ENCODE measurements at places on chromosomes 16 and 17.
A peak's percentile ranks its signal among the peaks of the same experiment; 100 is the strongest.

DNA sequence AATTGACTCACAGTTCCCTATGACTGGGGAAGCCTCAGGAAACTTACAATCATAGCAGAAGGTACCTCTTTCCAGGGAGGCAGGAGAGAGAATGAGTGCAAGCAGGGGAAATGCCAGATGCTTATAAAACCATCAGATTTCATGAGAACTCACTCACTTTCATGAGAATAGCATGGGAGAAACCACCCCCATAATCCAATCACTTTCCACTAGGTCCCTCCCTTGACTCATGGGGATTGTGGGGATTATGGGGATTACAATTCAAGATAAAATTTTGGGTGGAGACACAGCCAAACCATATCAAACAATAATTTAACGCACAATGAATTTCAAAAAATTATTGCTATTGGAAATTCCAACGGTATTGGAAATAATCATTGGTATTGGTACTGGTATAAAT, 15.1 kb downstream of the ABCA9 start:
- ATAC-seq, result no peak

GRCh38 chr16:67397812-67398545, 4.7 kb upstream of the TPPP3 start:
- ATAC-seq, result no peak

DNA sequence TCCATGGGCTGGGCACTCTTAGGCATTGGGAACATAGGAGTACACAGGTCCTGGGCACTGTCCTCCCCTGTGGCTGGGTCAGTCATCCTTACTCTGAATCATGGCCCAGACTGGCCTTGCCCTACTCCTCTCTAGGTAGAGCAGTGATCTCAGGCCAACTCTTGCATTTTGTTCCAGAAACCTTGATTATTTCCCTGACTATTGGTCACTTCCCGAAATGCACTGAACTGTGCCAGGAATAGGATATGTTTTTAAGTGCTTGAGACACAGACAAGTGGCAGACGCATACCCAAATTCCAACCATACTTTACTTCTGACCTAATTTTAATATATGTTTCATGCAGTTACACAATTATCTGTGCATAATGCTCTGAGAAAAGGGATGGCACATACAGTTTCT, 10.3 kb downstream of the KRABD2 start:
- no peak for ATAC-seq

- no peak for ATAC-seq
Measured at GRCh38 chr17:56373981-56374833, 219.3 kb upstream of the NOG start.

GRCh38 chr17:38959508-38959907, 7.7 kb downstream of the FBXO47 start:
- no peak for ATAC-seq

- ATAC-seq, result no peak
Measured at GRCh38 chr16:65663774-65664173, 541.9 kb upstream of the CDH11 start.

GRCh38 chr17:17467016-17467415, 9.8 kb upstream of the MED9 start:
- ATAC-seq, result no peak

DNA sequence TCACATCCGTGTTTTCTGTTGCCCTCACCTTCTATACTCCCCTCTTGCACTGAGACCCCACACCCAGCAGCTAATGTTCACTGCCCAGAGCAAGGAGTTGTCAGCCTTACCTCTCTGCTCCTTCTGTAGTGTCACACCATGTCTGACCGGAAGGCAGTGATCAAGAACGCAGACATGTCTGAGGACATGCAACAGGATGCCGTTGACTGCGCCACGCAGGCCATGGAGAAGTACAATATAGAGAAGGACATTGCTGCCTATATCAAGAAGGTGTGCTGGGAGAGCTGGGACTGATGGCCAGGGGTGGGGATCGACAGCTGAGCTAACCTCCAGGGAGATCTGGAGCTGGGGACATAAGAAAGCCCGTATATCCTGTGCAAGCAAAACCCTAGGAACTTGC, 3.7 kb downstream of the DYNLL2 start:
- ATAC-seq, result no peak

- no peak for ATAC-seq
Measured at GRCh38 chr17:2453325-2453724, 52.5 kb upstream of the MNT start.

DNA sequence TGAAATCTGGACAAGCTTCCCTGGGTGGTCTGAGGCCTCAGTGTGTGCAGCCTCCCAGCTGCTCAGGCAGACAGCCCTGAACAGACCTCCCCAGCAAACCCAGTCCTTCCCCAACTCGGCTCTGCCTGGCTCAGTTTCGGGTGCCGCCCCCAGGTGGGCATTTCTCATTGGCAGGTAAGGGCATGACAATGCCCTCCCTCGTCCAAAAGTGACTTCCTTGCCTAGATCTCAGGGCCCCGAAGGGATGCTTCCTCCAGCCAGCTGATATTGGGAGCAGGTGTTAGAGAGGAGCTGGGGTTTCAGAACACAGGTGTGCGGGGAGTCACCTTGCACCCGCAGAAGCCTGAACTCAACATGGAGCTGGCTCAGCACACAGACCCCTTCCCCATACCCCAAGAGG, 3.8 kb upstream of the PPL start:
- ATAC-seq, result no peak

- ATAC-seq, result peak; percentile 73
Measured at GRCh38 chr17:10172241-10172741, 26.1 kb downstream of the GAS7 start.

- peak; percentile 44 for ATAC-seq
Measured at GRCh38 chr16:83118365-83118764, 491.6 kb downstream of the CDH13 start.

- ATAC-seq, result no peak
Measured at GRCh38 chr17:42288803-42289610, 709 bp downstream of the STAT5A start.

DNA sequence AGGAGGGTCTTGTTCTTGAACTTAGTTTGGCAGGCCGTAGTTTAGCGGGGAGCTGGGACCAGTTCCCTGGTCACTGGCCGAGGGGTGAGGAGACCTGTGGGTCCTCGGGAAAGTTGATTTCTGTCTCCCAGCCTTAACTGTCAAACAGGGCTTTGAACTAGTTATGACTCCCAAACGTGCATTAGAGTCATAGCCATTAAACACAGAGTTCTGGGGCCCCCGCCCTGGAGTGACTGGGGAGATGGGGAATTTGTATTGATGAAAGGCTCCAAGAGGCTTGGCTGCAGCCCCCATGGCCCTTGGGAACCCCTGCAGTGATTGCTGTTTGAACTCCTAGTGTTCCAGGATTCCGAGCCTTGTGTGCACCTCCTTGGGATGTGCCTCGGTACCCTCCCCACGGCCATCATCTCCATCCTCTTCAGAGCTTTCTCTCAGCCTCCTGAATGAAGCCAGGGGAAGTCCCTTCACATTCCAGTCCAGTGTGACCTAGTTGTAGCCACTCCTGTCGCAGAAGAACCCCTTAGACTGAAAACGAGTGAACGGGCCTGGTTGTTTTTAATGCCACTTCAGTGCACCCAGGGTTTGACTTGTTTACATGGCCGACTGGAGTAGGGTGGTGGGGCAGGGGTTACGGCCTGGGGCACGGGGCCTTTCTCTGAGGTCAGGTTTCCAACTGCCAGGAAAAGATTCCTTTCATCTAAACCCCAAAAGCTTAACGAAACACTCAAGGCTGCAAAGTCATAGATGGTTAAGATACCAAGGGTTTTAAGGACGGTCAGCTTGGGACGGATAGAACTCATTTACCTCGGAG, 1.4 kb downstream of the MPRIP start:
- no peak for ATAC-seq

DNA sequence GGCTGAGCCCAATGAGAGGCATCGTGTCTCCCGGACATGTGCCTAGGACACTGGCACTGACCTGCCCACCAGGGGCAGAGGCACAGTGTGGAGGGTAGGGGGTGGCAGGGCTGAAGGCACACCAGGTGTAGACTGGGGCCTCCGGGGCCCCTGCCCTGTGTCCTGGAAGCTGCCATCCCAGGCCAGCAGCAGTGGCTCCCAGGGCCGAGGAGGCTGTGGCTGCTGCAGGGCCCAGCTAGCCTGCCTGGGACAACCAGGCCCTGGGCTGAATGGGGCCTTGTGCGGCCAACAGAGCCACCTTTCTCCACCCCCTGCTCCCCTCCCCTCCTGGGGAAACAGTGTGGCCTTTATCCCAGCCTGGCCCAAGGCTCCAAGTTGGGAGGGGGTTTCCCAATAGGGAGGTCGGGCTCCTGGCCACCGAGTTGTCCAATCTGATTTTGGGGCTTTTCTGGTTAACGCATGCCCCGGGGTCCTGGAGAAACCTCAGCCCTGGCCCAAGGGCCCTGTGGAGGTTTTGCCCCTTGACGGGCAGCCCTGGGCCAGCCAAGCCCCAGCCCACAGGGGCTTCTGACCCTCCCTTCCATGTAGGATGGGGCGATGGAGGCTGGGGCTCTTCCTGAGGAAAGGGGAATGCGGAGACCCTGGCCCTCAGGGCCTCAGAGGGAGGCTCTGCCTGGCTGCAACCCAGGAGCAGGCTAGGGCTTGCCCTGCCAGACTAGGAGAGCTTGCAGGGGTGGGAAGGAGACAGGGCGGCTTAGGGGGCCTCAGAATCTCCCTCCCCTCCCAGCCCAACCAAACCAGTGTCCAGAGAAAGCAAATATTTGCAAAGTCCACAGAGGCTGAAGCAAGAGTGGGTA, 4.2 kb downstream of the MTSS2 start:
- peak; percentile 45 for ATAC-seq

DNA sequence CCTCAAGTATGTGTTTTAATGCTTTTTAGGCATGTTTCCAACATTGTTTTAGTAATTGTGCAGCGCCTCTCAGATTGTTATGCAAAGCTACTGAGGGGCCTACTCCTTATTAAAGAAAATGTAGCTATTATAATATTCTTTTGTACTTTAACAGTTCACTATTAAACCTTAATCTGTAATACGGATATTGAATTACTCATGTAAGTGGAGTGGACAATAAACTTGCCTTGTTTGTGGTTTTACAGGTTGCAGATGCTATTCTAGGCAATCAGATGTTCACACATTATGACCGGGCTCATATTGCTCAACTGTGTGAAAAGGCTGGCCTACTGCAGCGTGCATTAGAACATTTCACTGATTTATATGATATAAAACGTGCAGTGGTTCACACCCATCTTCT, 41.0 kb downstream of the PTRH2 start:
- no peak for ATAC-seq

DNA sequence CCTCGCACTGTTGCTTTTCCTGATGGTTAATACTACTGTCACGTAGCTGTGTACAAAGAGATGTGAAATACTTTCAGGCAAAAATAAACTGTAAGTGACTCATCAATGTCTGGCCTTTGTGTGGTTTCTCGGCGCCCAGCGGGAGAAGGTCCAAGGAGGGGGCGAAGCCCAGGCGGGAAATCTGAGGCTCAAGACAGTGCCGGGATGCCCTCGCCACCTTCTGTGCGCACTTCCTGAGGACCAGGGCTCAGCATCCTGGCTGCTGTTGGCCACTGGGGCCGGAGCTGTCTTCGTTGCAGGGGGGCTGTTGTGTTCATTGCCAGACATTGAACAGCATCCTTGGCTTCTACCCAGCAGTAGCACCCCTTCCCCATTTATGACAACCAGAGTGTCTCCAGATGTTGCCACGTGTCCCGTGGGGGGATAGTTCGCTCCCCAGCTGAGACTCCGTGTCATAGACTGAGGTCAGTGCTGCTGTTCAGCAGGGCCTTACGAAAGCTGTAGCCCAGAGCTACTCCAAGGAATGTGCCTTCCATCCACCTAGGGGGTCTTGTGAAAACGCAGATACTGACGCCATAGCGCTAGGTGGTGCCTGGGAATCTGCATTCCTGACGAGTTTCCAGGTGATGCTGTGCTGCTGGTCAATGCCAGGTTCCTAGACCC, 67.3 kb upstream of the PLCG2 start:
- peak; percentile 40 for ATAC-seq

DNA sequence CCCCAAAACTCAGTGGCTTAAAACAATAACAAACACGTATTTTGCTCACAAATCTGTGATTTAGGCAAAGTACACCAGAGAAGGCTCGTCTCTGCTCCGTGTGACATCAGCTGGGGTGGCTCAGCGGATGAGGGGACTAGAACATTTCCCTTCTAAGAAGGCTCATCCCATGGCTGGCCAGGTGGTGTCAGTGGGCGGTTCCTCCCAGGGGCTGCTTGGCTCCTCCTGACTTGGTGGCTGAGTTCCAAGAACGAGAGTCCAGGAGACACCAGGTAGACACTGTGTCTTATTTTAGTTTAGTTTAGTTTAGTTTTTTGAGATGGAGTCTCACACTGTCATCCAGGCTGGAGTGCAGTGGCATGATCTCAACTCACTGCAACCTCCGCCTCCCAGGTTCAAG, 5.6 kb upstream of the CHMP6 start:
- ATAC-seq, result no peak

DNA sequence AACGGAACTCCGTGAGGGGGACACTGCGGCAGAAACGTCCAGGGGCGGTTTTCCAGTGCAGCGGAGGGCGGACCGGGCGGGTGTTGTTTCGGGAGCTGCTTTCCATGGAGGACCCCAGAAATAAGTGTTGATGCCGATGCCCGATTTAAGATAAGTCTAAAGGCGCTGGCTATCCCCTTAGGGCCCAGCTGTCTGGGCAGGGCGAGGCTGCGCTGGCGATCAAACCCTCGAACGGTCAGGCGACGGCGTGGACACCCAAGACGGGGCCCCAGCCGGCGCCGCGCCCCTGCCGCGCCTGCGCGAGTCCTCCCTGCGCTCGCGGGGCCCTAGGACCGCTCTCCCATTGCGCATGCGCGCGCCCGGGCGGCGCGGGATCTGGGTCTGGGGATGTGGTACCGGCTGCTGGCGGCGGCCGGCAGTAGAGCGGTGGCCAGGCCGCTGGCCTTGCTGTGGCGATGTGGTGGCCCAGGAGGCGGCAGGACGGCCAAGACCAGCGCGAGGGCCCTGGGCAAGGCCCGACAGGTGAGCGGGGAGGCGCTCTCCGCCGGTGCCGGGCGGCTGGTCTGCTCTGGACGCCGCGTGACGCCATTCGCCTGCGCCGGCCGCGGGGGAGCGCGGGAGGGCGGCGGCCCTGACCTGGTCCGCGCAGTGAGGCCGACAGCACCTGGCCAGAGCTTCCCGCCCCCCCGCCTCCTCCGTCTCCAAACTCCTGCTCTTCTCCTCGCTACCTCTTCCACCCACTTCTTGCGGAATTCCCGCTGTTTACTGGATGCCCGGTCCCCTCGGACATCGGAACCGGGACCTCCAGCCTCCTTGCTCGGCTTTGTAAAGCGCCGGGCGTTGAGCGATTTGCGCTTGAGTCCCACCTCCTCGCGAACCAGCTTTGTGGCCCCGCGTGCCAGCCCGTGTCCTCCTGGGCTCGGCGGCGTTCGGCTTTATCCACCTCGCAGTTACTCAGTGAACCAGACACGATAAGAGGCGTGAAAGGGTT, 24.0 kb downstream of the DEF8 start:
- peak; percentile 91 for ATAC-seq

- no peak for ATAC-seq
Measured at GRCh38 chr17:66115246-66115645, 76.7 kb downstream of the CEP112 start.

GRCh38 chr17:2023692-2024571, 1.2 kb downstream of the RTN4RL1 start:
- ATAC-seq, result peak; percentile 64

All from motor neuron (in vitro differentiated cells).